ENCODE measurements at places on chromosomes 4 and X.

DNA sequence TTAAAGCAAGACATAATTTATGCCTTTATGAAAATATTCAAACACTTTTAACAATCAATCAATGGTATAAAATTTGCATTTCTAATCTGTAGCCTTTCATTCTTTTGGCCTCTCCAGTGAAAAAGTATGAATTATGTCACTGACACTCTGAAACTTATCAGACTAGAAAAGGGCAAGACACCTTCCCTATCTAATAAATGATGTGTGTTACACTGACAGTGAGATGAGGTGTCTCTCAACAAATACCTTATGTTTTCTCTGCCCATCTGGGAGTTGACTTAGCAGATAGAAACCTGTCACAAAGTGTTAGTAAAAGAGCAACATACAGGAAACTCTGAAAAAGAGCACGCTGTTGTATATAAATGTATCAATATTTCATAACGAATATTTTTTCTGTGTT, 94.2 kb upstream of the TECRL start:
- DNase-seq: no peak

- no peak for DNase-seq
Measured at GRCh38 chrX:45771560-45772340, 571.1 kb upstream of the DIPK2B start.

GRCh38 chrX:51876441-51876840, 17.0 kb upstream of the MAGED1 start:
- no peak for DNase-seq

DNA sequence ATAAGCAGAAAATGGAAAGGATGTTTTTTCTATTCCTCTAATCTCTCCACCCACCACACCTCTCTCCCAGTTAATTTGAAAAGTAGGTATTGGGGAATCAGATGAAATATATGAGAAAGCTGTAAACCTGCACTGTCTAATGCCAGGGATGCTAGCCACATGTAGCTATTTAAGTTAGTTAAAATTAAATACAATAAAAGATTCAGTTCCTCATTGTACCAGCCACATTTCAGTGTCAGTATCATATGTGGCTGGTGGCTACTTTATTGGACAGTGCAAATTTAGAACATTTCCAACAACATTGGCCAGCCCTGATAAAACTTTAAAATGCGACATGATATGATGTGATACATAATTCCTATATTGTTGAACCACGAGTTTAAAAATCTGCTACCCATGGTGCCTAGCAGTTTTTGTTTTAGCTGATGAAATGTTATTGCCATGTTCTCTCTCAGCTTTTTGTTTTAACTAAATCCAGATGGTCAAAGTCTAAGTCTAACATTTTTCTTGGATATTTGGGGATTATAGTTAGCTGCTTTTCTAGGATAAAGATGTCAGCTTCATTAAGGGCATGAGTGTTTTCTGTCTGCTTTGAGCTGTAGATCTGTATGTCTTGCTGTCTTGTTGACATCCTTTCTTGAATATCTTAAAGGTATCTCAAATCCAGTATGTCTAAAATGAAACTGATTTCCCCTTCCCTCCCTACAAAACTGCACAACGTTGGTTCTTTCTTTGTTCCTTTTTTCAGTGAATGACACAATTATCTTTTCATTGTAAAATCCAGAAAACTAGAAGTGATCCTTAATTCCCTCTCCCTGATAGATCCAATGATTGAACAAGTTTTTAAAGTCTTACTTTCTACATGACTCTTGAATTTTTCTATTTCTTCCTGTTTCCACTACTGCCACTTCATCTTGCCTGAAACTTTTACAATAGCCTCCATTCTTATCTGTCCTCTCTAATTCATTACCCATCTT, 6.2 kb downstream of the ARFIP1 start:
- DNase-seq: no peak

- no peak for DNase-seq
Measured at GRCh38 chr4:11338956-11339782, 89.5 kb downstream of the HS3ST1 start.

- DNase-seq: no peak
Measured at GRCh38 chrX:11968991-11969390, 169.3 kb upstream of the FRMPD4 start.

DNA sequence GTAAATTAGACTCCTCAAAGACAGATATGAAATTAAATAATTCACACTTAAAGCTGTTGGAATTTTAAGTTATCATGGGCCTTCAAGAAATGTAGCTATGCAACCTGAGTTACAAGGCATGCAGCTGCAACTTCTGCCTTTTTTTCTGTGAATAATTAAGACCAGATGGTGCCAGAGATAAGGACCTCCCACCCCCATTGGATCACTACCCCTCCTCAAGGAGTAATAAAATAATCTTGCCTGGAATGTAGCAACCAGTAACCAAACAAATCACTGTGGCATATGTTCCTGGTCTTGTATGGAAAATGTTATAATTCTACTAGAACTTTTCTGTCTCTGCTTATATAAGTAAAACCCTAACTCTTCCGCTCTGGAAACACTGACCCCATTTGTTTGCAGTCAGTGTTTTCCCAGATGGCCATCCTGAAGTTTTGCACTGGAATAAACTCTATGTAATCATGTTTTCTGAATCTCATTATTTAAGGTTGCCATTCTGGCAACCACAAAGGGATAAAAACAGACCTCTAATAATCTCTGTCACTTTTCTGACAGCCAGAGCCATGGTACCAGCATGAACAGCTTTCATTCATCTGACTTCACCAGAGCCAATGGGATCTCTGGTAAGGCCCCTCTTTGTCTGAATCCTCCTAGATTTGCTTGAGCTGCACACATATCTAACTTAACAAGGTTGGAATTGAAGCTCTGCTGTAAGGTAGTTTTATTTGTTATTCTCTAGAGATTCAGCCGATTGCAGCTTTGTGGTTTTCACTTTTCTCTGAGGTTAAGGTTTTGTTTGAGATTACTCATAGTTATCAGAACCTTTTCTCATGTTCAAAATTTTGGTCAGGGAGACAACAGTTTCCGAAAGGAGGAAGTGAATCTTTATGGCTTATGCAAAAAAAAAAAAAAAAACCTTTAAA, 274.6 kb downstream of the NAF1 start:
- DNase-seq: no peak

GRCh38 chr4:35151816-35152572, 1092.3 kb downstream of the ARAP2 start:
- no peak for DNase-seq

DNA sequence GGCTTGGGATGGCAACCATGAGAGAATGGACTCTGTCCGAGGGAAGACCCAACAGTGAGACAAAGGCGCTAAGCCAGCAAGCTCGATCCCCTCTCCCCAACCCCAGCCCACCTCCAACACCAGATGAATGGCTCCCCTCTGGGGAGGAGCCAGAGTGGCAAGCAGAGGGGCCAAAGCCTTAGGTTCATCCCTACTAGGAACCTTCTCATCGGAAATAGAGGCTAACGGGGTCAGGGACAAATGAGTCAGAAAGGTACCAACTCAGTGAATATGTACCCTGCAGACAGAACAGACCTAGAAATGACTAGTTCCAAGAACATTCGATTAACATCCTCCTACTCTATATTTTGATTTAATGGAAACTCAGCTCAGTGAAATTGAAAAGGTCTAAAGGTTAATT, 73.9 kb downstream of the NSG1 start:
- DNase-seq: no peak

DNA sequence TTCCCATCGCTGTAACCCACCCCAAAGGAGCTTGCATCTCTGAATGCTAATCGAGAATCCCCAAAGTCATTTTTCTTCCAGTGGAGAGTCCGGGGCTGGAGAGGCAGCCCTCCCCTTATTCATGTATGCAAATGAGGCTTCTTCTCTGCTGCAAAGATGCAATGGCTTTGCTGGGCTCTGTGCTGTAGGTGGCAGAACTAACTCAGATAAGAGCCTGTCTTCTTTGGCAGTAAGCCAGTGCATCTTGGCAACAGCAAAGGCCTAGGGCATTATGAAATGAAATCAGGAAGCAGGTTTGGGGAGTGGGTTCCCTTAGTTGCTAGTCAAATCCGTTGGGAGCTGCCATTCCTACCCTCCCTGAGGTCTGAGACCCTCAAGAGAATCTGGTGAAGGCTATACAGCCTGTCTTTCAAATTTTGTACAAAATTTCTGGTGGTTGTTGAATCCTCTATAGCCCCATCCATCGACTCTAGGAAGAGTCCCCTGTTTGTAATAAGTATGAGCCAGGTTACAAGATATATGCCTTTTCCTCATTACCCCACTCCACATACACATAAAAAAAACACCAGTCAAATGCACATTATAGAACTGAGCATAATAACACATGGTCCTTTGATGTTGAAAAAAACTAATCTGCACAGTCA, 290.6 kb upstream of the TAPT1 start:
- DNase-seq: no peak

GRCh38 chr4:15652191-15652590, 3.0 kb downstream of the FBXL5 start:
- no peak for DNase-seq

- peak; percentile 87 for DNase-seq
Measured at GRCh38 chr4:185573651-185574199, 38.4 kb upstream of the PDLIM3 start.

DNA sequence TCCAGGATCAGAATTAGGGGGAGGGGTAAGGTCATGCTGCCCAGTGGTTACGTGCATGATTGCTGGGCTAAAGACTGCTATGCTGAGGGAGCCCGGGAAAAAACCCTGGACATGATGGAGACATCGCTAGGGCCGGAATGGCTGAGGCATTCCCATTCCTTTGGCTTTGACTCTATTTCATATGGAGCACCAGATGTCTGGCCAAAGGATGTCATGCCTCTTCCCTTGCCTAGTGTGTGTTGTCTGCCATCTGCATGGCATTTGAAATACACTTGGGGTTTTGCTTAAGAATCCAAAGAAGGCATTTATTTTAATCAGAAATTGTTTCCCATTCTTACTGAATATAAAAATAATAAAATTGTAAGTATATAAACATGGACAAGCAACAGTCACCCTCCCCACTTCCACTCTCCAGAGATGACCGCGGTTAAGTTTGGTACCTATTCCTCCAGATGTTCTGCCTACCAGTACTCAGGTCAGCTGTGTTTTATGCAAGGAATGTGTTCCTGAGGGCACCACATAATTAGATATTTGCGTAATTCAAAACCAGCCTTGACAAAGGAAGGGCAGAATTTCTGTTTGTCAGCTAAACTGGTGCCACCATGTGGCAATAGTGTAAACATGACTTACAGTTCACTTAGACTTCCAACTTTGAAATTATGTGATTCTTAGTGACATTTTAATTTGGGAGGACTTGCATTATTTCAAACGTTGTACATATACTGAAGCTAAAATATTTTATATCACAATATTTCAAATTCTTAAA, 105.9 kb downstream of the CT47B1 start:
- no peak for DNase-seq

DNA sequence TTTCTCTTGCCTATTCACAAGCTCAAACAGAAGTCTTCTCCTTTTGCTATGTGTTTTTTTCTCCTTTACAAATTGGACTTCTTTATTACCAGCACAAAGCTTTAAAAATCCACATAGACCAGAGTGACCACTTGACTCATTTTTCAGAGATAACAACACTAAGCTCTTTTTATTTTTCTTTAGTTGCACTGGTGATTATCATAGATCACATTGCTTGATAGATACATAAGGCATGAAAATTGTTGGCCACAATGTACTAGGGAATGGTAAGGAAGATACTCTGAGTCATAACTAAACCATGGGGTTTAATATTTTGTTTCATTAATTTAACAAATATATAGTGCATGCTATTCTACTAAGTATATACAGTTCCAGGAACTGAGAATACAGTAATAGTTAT, 159.0 kb downstream of the GASK1B start:
- no peak for DNase-seq

DNA sequence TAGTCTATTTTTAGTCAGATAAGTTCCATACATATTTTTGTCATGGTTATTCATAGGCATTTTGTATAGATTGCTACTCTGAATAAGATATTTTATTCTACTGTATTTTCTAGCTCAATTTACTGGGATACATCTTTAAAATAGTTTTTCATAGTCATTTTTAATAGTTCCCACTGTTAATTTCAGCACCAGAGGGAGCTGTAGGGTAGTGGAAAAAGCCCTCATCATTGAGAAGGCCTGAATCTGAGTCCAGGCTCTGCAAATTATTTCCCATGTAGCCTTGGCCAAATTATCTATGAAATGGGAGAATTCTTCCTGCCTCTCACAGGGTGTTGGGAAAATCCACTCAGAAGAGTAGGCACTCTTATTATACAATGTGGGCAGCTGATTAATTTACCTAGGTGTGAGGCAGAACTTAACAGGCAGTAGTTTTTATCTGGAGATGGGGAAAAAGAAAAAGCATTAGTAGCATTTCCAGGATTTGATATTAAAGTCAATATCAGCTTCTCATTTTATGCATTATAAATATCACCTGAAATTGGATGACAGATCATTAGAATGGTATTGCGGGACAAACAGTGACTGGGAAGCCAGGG, 102.9 kb upstream of the PAQR3 start:
- peak; percentile 84 for DNase-seq

DNA sequence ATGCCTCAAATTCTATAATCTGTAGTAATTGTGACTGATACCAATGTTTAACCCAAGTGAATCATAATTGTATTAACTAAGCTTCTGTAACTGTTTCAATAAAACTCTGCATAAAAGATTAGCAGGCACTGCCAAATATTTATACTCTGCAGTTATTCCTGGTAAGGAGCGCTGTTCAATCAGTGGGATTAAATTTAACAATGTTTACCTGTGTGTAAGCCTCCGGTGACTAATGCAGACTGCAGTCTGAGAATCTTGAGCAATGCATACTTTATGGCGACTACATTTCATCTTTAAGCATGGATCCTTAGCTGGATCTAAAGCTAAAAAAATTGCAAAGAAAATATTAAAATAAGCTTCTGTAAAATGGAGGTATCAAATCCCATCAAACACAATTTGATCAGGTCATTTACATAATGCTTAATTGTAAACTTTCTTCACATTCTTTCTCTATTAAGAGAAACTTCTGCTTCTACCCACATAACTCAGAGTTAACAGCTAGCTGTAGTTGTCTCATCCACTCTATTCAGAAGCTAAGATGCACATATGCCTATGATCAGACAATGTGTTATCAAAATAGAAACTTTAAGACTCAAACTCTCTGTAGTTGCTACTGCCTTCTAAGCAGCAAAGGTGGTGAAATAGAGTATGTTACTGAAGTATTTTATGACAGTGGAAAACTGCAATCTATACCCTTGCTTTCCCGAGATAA, 234.0 kb downstream of the SPOCK3 start:
- no peak for DNase-seq

GRCh38 chrX:9135901-9136510, 102.1 kb upstream of the FAM9B start:
- DNase-seq: no peak

GRCh38 chr4:154471526-154472331, 19.9 kb downstream of the DCHS2 start:
- DNase-seq: no peak

DNA sequence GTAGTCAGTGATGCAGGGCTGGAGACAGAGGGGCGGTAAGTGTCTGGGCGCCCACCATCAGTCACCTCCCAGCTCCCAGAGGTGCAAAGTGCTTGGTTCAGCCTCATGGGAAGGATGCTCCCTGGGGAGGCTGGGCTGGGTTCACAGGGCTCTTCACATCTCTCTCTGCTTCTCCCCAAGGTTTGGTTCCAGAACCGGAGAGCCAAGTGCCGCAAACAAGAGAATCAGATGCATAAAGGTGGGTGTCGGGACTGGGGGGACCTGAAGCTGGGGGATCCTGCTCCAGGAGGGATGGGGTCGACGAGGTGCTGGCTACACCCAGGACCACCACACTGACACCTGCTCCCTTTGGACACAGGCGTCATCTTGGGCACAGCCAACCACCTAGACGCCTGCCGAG, 10.1 kb downstream of the SHOX start:
- DNase-seq: peak; percentile 55

GRCh38 chr4:77618383-77619241, 13.0 kb downstream of the CXCL13 start:
- peak; percentile 86 for DNase-seq

GRCh38 chr4:38015886-38016515, 55.8 kb downstream of the PTTG2 start:
- DNase-seq: no peak
